H9 (cell line): ENCODE measurements at places on chromosomes 12 and 14. TPM values are rescaled to one million over a fixed set of nuclear protein-coding genes. Genes with fewer than 3 reads are reported as not detected.

Gene DAO
- total RNA-seq, result not detected in 2 replicates

Gene PLEKHD1
- total RNA-seq, result 0.29 and 0.37 TPM in 2 replicates

Gene PLEKHG7
- total RNA-seq, result not detected in 2 replicates

Gene SLC6A13
- not detected in 2 replicates for total RNA-seq

Gene TMTC1
- total RNA-seq, result 16.1 TPM in 2 replicates

Gene TEX52
- 0.20 TPM in 2 replicates for total RNA-seq

Gene SMOC1
- total RNA-seq, result 0.68 and 0.72 TPM in 2 replicates

Gene CFAP54
- total RNA-seq, result 0.24 and 0.33 TPM in 2 replicates

Gene MYO1H
- 0.11 and 0.26 TPM in 2 replicates for total RNA-seq

Gene RASSF8
- 38.8 and 40.6 TPM in 2 replicates for total RNA-seq

Gene GDF3
- total RNA-seq, result 9.1 and 9.9 TPM in 2 replicates

Gene PAX9
- total RNA-seq, result not detected in 2 replicates

Gene PMCH
- not detected in 2 replicates for total RNA-seq

Gene TRPV4
- total RNA-seq, result 4.9 TPM in 2 replicates

Gene CCDC198
- total RNA-seq, result not detected in 2 replicates

Gene DLGAP5
- total RNA-seq, result 115 and 118 TPM in 2 replicates

Gene ITGB7
- total RNA-seq, result 0.26 and 0.39 TPM in 2 replicates

Gene NRIP2
- 0.15 TPM in 2 replicates for total RNA-seq

Gene GARIN6
- total RNA-seq, result not detected in 2 replicates

Gene EML1
- total RNA-seq, result 16.7 and 19.0 TPM in 2 replicates

Gene GPRC5D
- not detected in 2 replicates for total RNA-seq

Gene KCNMB4
- 16.1 and 16.2 TPM in 2 replicates for total RNA-seq

Gene MBIP
- total RNA-seq, result 29.6 and 31.4 TPM in 2 replicates

Gene CLEC9A
- not detected in 2 replicates for total RNA-seq

Gene PSMD9
- total RNA-seq, result 39.9 and 41.2 TPM in 2 replicates

Gene CLEC4E
- total RNA-seq, result 0.18 TPM in 1 of 2 replicates, not detected in the other

Gene RNASE3
- not detected in 2 replicates for total RNA-seq

Gene SERPINA5
- total RNA-seq, result 1.1 and 1.2 TPM in 2 replicates
